Esophagus squamous epithelium (tissue), 5 donors: ENCODE measurements at places on chromosomes 1 and 21. TPM values are rescaled to one million over a fixed set of nuclear protein-coding genes. Genes with fewer than 3 reads are reported as not detected.

- DNase-seq: no peak
Observed at GRCh38 chr1:198667807-198668206, 29.0 kb downstream of the PTPRC start.

The STX12 gene
- 52.6 TPM for total RNA-seq

- no peak for DNase-seq
Observed at GRCh38 chr1:79663916-79664315, 657.4 kb upstream of the ADGRL4 start.

GRCh38 chr1:150760013-150760412 lies 5.6 kb downstream of the CTSS start:
- no peak for DNase-seq

- no peak for DNase-seq
Observed at GRCh38 chr1:79323239-79324025, 316.9 kb upstream of the ADGRL4 start.
